ENCODE measurements at places on chromosomes 1 and 21. TPM values are rescaled to one million over a fixed set of nuclear protein-coding genes. Genes with fewer than 3 reads are reported as not detected.

OPRD1 gene
- 0.27 TPM for total RNA-seq

PTPRU gene
- 10.6 TPM for total RNA-seq

GNAT2 gene
- 0.13 TPM for total RNA-seq

VAMP3 gene
- total RNA-seq = 57.5 TPM

A3GALT2 gene
- total RNA-seq = not detected

GRCh38 chr1:56429288-56429687, 150.1 kb downstream of the PLPP3 start:
- H3K4me1 ChIP-seq = peaks cover 15% of the 10 kb centered on the region
- no peak overlapping the region for H3K27ac ChIP-seq
- DNase-seq = no peak

- no peak overlapping the region for H3K27ac ChIP-seq
- DNase-seq = no peak
Observed at GRCh38 chr1:150076066-150076465, 8.5 kb downstream of the VPS45 start.

GRCh38 chr1:225453797-225454648, 26.2 kb upstream of the LBR start:
- H3K36me3 ChIP-seq = no peaks in the 10 kb centered on the region
- H3K4me3 ChIP-seq = no peak overlapping the region
- DNase-seq = no peak
- no peaks in the 10 kb centered on the region for H3K27me3 ChIP-seq
- H3K4me1 ChIP-seq = no peaks in the 10 kb centered on the region

DNA sequence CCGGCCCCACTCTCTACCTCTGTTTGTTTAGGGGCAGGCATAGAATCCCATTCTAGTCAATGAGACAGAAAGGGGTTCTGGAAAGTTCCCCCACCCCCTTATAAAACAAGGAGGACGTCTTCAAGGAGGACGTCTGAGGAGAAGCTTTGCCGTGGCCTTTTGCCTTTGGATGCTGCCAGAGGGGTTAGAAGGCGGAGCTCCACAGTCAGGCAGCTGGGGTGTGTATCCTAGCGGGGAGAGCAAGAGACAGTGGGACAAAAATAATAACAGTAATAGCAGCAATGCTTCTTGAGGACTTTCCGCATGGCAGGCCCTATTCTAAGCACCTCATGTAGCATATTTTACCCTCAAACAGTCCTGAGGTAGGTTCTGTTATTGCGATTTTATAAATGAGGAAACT, 48.2 kb upstream of the TENT5B start:
- DNase-seq = no peak
- no peak overlapping the region for H3K27ac ChIP-seq
- no peak overlapping the region for H3K4me3 ChIP-seq
- peaks cover 24% of the 10 kb centered on the region for H3K4me1 ChIP-seq
- H3K27me3 ChIP-seq = no peaks in the 10 kb centered on the region

DNA sequence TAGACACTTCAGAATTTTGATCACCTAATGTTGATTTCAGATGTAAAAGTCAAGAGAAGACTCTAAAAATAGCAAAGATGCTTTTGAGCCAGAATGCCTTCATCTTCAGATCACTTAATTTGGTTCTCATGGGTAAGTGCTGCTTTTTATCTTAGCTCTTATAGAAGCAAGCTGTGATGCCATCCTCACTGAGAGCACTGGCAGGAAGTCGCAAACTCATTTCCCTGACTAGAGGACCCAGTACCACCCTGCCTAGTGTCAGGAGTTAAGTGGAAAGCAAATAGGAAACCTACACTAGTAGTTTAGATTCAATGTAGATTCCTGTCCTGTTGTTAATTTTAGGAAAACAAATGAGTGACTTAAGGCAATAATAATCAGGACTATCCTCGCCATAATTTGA, 12.1 kb downstream of the IFNAR2 start:
- peaks cover 11% of the 10 kb centered on the region for H3K4me1 ChIP-seq
- H3K27ac ChIP-seq = no peak overlapping the region
- H3K27me3 ChIP-seq = no peaks in the 10 kb centered on the region
- no peak for DNase-seq
- H3K36me3 ChIP-seq = peaks cover 22% of the 10 kb centered on the region

DNA sequence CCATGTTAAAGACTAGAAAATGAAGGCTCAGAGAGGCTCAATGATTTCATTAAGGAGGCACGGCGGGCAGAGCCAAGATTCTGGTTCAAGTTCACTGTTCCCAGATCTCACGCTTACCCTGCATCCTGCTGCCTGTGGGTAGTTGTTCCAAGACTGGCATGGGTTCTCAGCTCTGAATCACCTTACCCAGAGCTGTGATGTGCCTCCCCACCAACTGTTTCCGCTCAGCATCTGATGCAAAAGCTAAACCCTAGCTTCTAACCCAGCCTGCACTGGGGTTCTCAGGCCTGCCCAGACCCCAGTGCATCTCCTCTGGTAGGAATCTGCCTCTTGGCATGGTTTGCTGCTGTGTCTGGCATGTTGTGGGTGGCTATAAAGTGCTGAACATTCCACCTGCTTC, 11.8 kb downstream of the TNR start:
- H3K27me3 ChIP-seq = peaks cover 3% of the 10 kb centered on the region
- H3K4me1 ChIP-seq = no peaks in the 10 kb centered on the region
- no peak for DNase-seq
- H3K27ac ChIP-seq = no peak overlapping the region
- no peak overlapping the region for H3K4me3 ChIP-seq
- H3K36me3 ChIP-seq = no peaks in the 10 kb centered on the region

DNA sequence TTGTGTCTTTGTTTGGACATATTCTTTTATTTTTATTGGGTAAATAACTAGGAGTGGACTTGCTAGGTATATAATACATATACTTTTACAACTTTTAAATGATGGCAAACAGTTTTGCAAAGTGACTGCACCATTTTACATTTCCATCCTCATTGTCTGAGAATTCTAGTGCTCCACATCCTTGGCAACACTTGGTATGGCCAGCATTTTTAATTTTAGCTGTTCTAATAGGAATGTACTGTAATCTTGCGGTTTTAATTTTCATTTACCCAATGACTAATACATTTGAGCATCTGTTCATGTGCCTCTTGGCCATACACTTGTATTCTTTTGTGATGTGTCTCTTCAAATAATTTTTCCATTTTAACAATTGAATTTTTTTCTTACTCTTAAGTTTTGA, 37.0 kb upstream of the ATP6V1G3 start:
- no peak overlapping the region for H3K27ac ChIP-seq
- DNase-seq = no peak
- H3K4me1 ChIP-seq = no peaks in the 10 kb centered on the region
